ENCODE measurements at places on chromosomes 5 and 9.

- no peak for DNase-seq
These were observed 16.7 kb downstream of the DNM1 start for GRCh38 chr9:128219831-128220230.

DNA sequence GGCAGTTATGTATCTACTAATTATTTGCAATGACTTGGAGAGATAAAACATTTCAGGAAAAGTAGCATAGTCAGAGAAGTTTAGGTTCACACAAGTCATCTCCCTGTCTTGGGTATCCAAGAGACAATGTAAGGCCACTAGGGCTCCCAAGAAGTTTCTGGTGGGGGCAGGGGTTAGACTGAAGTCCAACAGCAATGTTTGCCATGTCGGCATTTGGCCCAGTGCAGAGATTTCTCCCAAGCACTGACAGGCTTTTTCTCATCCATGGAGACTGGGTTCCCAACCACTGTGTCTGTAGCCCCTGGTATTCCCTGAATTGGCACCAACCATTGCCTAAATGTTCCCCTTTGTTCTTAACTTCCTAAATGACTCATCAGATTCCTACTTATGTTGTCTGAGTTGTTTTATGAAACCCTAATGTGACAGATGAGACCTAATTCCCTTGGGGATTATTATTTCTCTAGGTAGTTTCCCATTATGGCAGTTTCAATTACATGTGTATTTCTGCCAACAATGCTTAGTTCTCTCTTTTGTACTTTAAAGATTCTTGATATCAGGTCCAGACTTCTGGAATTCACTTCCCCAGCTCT, 103.6 kb upstream of the EGFLAM start:
- no peak for DNase-seq

DNA sequence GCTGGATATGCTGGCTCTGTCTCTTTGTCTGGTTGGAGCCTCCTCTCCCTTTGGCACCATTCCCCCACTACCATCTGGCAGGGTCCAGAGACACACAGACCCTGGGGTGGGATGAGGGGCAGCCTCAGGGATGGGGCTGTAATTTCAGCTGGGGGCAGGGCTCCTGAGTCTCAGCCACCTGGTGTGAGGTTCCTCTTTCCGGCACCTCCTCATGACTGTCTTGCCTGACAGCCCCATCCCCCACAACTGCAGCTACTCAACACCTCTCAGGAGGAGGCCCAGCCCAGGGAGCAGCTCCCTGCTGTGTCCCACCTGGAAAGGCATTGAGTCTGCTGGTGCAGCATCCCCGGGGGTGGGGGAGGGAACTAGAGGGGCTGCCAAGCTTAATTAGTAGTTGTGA, 11.7 kb upstream of the RPS14 start:
- DNase-seq: no peak

DNA sequence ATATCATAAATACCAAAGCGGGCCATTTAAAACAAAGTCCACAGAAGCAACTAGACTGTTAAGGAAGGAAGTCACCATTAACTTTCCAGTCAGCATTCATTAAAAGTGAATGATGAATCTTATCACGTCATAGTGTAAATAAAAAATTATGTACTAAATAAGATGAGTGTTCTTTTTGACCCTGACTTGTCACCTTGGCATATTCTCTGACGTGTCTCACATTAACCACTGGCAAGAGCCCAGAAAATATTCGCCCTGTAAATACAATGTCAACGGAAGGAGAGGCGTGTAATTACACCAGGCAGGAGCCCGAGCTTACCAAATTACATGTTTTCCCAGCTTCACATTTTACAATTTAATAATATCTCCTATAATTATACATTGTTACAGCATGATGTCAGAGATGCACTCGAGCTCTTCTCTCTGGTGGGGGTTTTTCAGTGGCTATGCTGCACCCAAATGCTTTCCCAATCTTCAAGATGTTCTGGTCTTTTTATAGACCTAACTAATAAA, 29.3 kb upstream of the UBE2QL1 start:
- no peak for DNase-seq

- no peak for DNase-seq
These were observed 34.6 kb downstream of the SKIC3 start for GRCh38 chr5:95520206-95520605.

- DNase-seq: no peak
These were observed 45.0 kb downstream of the COL23A1 start for GRCh38 chr5:178545176-178545575.

DNA sequence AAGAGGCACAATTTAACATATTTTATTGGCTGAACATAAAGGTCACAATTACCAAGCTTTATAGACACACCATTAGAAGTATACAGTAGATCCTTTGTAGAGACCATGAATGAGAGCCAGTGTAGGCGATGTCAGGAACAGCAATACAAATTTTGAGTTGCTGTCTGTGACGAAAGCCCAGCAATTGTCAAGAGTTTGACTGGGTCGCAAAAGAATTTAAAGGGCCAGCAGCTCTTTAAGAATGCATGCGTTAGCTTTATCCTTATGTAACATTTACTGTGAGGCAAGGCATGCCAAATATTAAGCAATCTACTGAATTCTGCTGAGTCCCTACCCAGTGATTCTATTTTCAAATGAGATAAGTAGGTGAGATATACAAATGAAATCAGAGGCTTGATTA, 236.9 kb downstream of the ARRDC3 start:
- no peak for DNase-seq

GRCh38 chr5:91281401-91281800, 101.7 kb downstream of the ARRDC3 start:
- no peak for DNase-seq

- no peak for DNase-seq
These were observed 668.7 kb downstream of the NR2F1-AS1 start for GRCh38 chr5:92912283-92912682.

DNA sequence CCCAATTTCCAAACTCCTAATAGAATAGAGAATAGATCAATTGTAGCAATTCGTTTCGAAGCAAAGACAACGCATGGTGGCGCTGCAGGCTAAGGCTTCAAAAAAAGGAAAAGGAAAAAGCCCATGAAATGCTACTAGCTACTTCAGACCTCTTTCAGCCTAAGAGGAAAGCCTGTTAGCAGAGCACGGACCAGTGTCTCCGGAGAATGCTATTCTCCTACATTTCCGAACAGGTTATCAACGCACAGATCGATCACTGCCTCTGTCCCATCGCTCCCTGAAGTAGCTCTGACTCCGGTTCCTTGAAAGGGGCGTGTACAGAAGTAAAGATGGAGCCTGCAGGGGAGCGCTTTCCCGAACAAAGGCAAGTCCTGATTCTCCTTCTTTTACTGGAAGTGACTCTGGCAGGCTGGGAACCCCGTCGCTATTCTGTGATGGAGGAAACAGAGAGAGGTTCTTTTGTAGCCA, at the start of gene PCDHB15:
PCDHB15 (plus strand) TSS at position 146 of the 468 bp plus-strand sequence; CDS start at position 330, 184 bp downstream.
- no peak for DNase-seq

GRCh38 chr9:2837915-2838314, 6.0 kb downstream of the PUM3 start:
- DNase-seq: no peak

GRCh38 chr5:56617998-56618397, 197.4 kb upstream of the MAP3K1 start:
- DNase-seq: no peak

DNA sequence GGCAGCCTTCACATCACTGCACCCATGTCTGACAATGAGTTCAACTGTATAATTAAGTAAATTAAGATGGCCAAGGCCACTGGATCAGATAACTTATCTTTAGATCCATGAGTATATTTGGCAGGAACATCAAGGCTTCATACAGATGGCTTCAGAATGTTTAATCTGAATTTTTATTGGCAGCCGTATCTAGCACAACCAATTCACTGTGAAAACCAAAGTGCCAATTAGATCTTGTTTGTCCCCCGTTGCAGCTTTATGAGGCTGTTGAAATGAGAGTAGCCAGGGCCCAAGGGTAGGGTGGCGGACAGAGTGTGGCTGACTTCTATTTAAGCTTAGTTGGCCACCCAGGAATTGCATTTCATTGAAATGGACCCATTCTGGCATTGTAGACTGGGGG, 137.7 kb downstream of the SYK start:
- no peak for DNase-seq

- DNase-seq: no peak
These were observed 91.8 kb upstream of the IFNK start for GRCh38 chr9:27432308-27432707.

DNA sequence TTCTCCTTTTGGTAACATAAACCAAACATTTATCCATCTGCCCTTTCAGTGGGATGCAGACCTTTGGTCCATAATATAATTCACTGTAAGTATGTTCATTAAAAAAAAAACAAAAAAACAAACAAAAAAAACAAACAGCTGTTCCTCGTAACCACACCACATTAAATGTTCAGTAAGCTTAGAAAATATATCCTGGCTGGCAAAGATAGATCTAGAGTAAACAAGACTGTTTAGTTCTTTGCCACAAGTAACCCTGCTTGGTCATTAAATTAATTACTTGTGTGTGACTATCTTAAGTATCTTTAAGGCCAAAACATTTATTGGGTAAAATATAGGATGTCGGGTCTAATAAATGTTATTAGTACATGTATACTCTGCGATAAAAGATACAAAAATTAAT, 1717.1 kb downstream of the EFNA5 start:
- no peak for DNase-seq

DNA sequence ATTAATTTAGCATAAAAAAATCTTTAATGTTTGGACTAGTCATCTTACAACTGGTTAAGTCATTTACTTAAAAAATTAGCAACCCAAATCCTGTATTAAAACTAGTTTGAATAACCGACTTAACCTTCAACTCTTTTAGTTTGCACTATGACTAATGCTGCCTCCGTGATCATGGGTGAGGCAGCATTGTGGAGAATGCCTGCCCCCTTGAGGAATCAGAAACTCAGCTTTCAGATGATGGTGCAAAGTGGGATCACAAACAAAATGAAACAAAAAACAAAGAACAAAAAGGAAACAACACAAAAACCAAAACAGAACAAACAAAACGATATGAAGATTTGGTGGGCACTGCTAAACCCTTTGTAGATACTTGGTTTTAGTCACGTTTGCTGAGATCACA, 127.0 kb upstream of the PALM2AKAP2 start:
- no peak for DNase-seq

- DNase-seq: no peak
These were observed 3.1 kb downstream of the LCN1 start for GRCh38 chr9:135524130-135524861.

DNA sequence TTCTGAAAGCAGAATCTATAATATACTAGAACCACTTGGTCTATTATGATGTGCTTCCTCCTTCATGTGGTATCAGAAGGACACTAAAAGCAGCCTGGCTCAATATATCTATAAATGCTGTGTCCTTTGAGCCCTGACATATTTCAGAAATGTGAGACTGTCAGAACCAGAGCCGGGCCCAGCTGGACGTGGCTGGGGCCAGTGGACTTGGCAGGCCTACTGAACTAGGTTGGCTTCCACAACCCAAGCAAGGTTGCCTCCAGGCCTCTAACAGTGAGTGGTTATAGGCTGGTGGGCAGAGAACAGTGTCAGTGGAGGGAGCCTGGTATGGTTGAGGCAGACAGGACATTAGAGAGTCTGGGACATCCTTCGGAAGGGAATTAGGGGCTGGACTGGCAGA, 78.9 kb downstream of the GALNT10 start:
- no peak for DNase-seq

GRCh38 chr9:129612123-129612522, 8.8 kb downstream of the C9orf50 start:
- DNase-seq: no peak

DNA sequence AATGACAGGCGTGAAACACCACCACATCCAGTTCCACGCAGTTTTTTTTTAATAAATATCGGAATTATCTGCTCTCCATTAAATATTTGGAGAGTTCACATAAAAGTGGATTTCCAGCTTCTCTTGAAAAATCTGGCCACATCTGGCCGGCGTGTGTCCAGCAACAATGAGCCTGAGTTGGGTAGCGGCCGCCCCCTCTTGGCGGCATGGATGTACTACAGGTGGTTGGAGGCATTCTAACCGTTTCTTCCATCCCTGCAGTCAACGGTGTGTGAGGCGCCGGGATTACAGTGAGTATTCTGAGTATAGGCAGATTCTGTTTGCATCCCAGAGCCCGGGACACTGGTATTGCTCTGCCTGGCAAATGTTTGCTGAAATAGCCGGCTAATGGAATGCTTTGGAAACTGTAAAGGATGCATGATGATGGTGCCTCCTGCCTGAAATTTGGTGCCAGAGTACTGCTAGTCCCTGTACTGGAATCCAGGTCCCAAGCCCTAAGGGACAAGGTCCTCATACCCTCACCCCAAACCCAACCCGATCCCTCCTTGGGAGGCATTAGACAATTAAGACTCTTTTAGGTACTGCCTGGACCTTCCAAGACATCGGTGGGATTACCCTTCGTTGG, 13.6 kb upstream of the GM2A start:
- DNase-seq: no peak
